ENCODE measurements at places on chromosomes 4 and X. TPM values are rescaled to one million over a fixed set of nuclear protein-coding genes. Genes with fewer than 3 reads are reported as not detected.

DNA sequence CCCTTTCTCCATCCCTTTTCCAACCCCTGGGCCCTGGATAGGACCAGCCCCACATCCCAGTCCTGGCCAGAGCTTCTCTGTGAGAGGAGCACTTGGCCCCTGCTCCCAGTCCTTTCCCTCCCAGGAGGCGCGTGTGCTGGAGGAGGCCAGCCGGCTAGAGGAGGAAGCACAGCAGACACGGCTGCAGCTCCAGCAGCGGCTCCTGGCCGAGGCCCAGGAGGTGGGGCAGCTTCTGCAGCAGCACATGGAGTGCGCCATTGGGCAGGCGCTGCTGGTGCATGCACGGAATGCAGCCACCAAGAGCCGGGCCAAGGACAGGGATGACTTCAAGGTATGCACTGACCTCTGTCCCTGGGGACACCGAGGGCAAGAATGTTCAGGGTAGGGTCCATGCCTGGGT lies 87.5 kb downstream of the EVC start:
- DNase-seq, result no peak

DNA sequence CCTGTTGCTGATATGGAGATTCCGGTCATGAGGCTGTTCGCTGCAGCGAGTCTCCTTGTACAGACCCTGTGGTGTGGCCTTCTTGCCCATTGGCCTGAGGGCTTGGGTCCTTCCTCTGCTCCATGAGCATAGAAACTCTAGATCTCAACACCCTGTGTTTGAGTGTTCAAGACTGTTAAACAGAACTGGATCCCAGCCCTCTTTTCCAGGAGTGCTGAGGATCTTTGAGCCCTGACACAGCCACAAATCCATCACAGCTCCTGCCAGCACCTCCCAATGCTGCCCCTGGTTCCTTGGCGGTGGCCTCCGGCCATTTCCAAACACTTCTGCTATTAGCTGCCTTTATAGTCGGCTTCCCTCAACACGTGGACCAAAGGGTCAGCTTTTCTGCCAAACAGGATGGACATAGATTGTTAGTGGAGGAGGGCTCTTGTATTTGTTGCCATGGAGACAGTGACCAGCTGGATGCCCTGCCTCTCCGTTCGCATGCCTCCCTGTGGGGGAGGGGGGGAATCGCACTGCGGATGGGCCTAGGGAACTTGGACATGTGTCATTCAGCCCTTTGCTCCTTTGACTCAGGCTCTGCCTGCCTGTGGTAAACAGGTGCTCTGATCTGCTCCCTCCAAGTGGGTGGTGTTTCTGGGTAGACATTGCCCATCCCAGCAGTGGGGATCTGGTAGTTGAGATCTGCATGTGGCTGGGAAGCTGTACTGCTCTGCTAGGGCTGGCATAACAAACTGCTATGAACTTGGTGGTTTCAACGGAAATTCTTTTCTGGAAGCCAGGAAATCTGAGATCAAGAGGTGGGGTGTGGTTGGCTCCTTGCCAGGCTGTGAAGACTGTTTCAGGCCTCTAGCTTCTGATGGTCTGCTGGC lies 6.9 kb upstream of the WDR1 start:
- DNase-seq, result no peak

DNA sequence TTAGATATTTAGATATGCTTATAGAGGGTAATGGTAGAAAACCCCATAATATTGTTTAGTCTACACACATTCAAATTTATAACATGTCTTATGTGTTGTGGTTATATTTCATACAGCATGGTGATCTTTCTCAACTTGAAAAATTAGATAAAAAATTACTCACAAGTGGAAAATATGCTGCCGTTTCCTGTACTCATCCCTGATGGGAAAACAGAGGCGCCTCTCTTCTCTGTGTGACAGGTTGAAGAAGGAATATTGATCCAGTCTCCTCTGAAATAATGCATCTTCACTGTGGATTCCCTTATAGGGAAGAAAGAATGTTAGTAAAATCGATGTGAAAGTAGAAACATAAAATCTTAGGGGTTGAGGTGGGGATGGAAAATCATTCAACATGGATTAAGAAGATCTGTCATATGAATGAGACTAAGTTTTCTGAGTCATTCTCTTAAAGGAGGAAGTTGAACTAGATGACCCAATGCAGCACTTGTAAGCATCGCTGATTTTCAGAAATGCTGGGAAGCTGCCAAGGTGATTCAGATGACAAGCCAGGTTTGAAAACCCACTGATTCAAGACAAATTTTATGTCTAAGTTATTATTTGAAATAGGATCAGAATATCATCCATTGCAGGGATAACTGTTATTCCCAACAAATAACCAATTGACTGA lies 70.7 kb downstream of the ANKRD50 start:
- no peak for DNase-seq

- DNase-seq, result no peak
Measured at GRCh38 chrX:148577741-148578140, 77.3 kb downstream of the AFF2 start.

DNA sequence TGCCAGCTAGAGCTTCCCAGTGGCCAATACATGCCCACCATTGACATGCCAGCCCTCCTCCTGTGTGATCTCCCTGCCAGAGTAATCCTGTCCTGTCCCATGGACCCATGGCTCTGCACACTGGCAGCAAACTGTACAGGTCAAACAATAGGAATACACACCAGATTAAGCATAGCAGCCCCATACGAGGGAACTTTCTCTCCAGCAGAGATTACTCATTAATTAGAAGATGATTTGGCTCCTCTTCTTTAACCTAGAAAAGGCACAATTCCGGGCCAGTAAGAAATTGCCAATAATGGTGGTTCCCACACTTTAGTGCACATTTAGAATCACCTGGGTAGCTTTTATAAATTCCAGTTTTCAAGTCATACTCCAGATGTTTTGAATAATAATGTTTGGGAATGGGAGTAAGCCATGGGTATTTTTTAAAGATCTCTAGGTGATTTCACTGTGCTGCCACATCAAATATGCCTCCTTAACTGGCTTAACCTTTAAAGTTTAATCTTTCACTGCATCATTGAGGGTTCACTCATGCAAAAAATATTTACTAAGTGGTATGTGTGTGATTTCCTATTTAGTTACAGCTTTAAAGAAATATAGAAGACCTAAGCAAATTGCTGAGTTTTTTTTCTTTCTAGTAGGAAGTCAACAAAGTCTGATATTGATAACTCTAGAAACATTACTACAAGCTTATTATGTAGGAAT lies 277.6 kb upstream of the NWD2 start:
- no peak for DNase-seq

- DNase-seq, result no peak
Measured at GRCh38 chrX:57951666-57952319, 41.5 kb upstream of the ZXDA start.

DNA sequence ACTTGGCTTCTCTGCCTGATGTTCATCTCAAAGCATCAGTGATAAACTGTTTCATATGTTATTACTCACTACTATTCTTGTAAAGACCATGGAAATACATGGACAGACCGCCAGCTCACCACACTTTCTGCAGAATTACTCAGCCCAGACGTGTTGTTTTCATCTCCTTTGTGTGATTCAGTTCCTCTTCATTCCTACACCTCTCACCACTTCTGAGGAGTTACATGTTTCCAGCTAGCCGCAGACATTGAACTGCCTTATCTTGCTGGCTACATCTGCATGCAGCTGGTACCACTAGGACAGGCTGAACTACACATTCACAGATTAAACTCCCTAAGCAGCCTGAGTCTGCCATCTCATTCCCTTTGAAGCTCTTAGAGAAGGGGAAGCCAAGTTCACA lies 443.2 kb upstream of the FGF16 start:
- DNase-seq, result peak; percentile 22

- DNase-seq, result no peak
Measured at GRCh38 chr4:54227256-54228055, 1.6 kb upstream of the PDGFRA start.

GRCh38 chrX:104112326-104112951 lies at the start of gene ZCCHC18:
ZCCHC18 (plus strand) TSS chrX:104112523; CDS start chrX:104114112, 1,589 bp downstream.
- DNase-seq, result peak; percentile 5

DNA sequence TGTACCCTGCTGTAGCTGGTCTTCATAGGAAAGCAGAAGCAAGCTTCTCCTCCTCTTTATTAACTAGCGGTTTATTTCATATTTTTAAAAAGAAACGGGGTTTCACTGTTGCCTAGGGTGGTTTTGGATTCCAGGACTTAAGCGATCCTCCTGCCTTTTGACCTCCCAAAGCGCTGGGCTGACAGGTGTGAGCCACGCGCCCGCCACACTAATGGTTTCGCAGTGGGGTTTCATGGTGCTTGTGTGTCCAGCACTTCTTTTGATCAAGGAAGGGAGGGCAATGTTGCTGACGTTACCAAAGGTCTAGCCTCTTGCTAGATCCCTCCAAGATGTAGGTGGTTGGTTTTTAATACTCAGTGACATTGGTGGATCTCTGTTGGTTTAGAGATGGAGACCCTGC lies 1.4 kb downstream of the MAEA start:
- DNase-seq, result no peak

DNA sequence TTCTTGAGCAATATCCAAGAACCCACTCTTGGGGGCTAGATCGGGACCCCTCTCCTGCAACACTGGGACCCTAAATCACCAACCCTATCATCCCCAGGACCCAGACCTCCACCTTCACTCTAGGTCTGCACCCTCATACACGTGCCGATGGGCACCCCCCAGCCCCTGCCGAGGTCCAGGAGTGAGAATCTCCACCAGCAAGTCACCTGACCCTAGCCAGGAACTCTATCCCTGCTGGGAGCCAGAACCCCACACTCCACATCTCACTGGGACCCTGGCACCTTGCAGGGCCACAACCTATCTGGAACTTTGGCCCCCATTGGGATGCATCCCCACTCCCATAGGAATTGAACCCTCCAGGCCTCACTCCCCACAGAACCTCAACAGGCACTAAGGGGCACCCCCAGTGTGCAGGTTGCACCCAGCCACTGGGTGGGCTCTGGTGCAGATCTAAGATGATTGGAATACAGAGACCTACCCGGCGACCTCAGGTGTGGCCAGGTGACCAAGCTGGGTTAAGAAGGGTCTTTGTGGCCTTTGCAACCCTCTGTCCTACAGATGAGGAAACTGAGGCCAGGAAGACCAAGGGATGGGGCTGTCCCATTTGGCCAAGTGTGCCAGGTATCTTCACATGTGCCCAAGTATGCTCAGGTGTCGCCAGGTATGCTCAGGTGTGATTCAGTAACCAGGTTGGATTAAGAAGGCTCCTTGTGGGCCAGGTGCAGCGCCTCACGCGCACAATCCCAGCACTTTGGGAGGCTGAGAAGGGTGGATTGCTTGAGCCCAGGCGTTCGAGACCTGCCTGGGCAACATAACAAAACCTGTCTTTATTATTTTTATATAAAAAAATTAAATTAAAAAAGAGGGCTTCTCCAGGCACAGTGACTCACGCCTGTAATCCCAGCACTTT lies 3.1 kb upstream of the DHRSX start:
- no peak for DNase-seq

DNA sequence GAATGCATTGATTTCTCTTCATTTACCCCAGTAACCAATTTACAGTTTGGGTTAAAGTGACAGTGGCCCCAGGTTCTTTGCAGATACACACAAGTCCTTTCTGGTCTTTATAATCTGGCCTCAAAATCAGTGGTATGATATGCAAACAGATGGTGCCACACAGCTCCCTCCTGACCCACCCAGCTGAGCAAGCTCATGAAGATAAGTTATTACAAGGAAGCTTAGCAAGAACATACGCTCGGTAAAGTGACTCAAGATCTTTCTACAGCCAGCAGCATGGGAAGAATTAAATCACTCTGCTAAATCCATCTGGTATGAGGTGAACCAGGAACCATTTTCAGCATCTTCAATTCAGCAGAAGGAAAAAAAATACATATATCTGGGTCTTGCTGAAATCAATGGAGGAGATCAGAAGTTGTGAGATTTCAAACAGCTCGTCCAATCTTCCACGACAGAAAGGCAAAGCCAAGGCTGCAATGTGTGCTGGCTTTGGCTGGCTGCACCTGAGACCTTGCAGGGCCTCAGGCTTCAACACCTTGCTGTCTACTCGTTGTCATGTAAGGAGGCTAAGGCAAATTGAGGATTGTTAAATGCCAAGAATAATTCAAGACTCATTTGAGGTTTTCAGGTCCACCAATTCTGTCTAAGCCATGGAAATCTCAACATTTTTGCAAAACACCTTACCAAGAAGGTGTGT lies 28.2 kb downstream of the SEL1L3 start:
- no peak for DNase-seq

PLAC8 gene
- 41.9 TPM for total RNA-seq

EXOC1L gene
- not detected for total RNA-seq

MGAT4D gene
- not detected for total RNA-seq

SH2D1A gene
- total RNA-seq, result 50.4 TPM
